ENCODE measurements at places on chromosomes 13 and 19.
A peak's percentile ranks its signal among the peaks of the same experiment; 100 is the strongest.

GRCh38 chr19:28009696-28010095 lies 1203.3 kb downstream of the UQCRFS1 start:
- DNase-seq, result no peak

DNA sequence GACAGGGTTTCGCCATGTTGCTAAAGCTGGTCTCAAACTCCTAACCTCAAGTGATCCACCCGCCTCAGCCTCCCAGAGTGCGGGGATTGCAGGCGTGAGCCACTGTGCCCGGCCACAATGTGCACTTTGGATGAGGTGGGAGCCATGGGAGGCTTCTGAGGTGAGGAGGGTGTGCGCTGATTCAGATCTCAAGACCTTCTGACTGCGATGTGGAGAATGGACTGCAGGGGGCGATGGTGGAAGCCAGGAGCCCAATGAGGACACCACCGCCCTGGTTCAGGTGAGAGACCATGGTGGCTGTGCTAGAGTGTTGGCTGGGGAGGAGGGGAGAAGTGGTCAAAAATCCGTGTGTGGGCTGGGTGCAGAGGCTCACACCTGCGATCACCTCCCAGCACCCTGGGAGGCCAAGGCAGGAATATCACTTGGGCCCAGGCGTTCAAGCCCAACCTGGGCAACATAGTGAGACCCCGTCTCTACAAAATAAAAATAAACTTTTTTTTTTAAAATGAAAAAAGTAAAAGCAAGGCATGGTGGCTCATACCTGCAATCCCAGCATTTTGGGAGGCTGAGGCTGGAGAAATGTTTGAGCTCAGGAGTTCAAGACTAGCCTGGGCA lies 5.6 kb downstream of the INAFM1 start:
- peak; percentile 44 for DNase-seq

GRCh38 chr19:29478578-29479565 lies 46.9 kb upstream of the VSTM2B start:
- no peak for DNase-seq

DNA sequence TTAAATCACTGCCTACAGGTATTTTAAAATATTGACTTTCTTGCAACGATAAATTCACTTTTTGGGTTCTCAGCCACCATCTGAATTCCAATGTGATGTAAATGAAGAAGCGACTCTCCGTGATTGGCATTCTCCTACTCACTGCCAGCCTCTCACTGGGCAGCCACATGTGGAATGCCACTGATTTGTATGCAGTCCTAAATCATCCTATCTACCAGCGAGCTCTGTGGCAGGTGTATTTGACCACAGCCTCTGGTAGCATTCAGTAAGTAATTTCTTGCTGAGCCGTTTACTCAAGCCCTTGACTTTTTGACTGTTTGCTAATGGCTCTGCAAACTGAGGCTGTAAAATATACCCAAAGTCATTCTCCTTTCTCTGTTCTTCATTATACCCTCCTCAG lies 559.0 kb upstream of the SLC10A2 start:
- DNase-seq, result no peak

- no peak for DNase-seq
Measured at GRCh38 chr13:48890391-48890790, 85.3 kb upstream of the FNDC3A start.
